ENCODE measurements at places on chromosomes 2 and 18.

GRCh38 chr18:63924551-63924950 lies 16.8 kb downstream of the SERPINB10 start:
- no peak for DNase-seq

- no peak for DNase-seq
These were observed 14.1 kb upstream of the CHRNA1 start for GRCh38 chr2:174778085-174778981.

DNA sequence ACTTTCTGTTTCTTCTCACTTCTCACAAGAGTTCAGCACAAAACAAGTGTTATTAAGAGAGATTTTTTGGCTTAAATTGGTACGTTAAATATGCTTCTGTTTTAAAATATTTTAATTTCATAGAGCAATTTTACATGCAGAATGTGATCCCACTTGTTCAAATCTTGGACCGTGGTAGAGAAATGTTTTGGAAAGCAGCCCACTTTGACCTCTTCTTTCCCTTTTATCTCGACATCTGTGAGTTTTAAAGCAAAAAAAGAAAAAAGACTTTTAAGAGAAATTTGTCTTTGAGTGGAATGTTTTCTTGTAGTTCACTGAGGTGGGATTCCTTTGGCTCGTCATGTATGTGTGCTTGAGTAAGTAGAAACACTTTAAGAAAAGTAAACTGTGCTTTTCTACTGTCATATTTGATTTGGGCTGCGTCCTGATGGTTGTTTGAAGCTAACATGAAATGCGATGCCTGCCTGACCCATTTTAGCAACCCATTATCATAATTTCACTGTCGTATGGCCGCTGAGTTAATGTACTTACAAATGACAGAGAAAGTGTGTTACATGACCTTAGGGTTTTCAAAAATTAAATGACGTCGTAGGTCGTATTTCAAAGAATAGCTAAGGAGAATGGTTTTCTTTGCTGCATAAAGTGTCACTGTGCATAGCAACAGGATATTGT lies 54.5 kb downstream of the TSHZ1 start:
- no peak for DNase-seq

DNA sequence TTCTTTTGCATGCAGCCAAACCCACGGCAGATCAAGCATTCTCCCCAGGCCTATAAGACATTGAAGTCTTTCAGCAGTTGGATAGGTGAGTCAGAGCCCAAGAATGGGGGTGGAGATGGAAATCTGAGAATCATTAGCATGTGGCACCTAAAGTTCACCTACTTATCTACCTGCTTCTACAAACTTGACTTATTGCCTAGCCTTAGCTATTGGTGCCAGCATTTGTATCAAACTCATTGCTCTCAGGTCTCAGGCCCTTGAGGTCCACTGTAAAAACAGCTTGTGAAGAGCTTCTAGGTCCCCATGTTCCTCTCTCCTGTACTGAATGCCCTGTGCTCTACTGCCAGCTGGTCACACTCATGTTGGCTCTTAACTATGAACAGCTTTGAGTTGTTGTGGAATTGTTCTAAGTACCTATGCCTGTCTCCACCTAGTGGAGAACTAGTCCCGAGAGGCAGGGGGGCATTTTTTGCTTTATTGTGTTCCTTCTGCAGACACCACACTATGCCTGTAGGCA lies 278.4 kb upstream of the SPRED2 start:
- peak; percentile 41 for DNase-seq

- no peak for DNase-seq
These were observed 879 bp downstream of the TMEM178A start for GRCh38 chr2:39666491-39667101.

GRCh38 chr2:148926981-148927401 lies 52.0 kb downstream of the KIF5C start:
- DNase-seq = no peak

All from epithelial cell of esophagus (primary cell).